NCI-H748 treated with DMSO at 0.1 percent for 48 hours (cell line): ENCODE measurements at places on chromosomes 2 and 18.

- DNase-seq = no peak
Observed at GRCh38 chr2:42345986-42346385, 15.0 kb downstream of the COX7A2L start.

DNA sequence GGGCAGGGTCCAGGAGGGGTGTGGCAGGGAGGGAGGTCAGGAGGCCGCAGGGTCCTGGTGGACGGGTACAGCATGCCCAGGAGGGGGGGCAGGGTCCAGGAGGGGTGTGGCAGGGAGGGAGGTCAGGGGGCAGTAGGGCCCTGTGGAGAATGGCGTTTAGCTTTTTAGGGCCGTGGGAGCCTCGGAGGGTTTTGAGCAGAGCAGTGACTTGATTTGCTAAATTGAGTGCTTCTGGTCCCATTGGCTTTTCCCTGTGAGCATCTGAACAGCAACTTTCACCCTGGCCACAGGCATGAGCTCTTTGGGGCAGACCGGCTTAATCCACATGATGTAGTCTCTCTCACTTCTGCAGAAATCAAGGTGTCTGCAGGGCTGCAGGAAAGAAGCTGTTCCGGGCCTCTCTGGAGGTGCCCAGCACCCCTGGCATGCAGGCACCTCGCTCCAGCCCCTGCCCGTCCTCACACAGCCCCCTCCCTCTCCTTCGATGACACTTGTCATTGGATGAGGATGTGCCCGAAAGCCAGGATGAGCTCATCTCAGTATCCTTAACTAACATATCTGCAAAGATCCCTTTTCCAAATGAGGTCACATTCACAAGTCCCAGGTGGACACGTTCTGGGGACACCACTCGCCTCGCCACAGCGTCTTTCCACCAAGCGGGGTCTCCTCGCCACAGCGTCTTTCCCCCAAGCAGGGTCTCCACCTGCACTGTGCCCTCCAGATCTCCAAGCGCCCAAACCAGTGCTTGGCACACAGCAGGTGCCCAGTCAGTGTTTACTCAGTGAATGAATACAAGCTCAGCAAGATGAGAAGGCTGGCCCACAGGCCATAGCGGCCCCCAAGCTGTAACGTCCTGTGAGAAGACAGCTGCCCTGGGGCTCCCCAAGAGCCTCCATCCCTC, 94.0 kb downstream of the NDUFA10 start:
- DNase-seq = no peak

DNA sequence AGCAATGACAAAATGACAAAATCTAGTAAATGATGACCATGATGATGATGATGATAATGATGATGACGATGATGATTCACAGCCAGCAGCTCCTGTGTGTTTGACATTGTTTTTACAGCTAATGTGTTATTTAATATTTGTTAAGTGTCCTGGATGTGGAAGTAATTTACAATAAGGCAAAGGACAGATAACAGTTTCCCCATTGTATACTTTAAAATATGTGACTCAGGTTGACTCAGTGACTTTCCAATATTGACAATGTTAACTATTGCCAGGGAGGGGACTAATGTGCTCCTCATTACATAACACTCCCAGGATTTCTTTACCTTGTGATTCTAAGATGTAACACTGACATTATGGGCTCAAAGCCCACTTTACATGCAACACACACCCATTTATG, 602.2 kb downstream of the FBXO15 start:
- DNase-seq = no peak

- DNase-seq = no peak
Observed at GRCh38 chr18:62457877-62458276, 64.9 kb upstream of the ZCCHC2 start.
